ENCODE measurements at places on chromosomes 6 and 20.

DNA sequence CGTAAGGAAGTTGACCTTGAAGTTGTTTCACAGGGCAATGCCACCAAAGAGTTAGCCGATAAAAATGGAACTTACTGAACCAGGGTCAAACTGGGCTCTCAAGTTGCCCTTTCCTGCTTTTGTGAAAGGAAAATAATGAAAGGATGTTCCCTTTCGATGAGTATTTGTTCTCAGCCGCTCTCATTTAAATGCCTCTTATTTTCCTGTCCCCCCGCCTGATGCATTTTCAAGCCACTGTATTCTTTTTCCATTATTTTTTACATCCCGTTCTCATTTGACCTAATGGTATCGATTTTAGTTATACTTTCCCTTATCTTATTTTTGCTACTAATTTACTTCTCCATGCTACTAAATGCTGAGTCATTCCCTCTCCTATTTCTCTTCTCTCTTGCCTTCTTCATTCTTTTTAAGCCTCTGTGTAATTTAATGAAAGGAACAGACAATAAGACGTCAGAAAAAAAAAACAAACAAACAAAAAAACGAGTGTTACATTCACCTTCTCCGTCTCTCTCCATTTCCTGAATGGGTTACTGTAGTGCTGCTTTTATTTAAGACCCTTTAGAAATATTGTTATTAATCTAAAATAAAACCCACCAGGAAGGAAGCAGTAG, 655 bp upstream of the NDUFAF4 start:
- DNase-seq, result no peak

DNA sequence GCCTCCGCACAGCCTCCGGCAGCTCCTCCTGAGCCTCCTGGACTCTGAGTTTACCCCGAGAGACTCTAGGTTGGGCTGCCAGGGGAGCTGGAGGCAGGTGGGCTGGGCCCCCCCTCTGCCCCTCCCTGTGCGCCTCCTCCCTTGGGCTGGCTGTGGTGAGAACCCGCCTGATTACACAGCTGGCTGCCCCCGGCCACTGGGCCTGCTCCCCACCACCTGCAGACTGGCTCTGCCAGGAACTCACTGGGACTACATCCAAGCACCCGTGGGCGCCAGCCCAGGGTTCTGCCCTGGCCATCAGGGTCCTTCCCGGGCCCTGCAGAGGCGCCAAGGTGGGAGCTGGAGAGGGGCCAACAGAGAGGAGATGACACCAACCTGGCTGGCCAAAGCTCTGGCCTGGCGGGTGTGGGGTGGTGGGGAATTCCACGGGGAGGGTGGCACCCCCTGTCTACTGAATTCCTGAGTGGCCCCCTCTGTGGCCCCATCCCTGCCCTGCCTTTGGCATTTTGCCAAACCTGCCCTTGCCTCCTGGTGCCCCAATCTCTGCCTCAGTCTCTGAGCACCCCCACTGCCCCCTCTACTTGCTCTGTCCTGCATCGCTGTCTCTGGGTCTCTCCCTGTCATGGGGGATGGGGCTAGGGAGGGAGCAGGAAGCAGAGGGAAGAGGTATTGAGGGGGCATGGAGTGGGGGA, 21.9 kb upstream of the CDH22 start:
- DNase-seq, result no peak

- DNase-seq, result no peak
Observed at GRCh38 chr6:40188931-40189330, 254.7 kb upstream of the MOCS1 start.

GRCh38 chr20:32877507-32877906, 18.8 kb downstream of the EFCAB8 start:
- DNase-seq, result no peak

GRCh38 chr6:53257533-53257932, 91.2 kb downstream of the ELOVL5 start:
- no peak for DNase-seq

- DNase-seq, result no peak
Observed at GRCh38 chr6:89731924-89732567, 87.5 kb downstream of the MDN1 start.
